Effector CD4-positive, alpha-beta T cell (primary cell): ENCODE measurements at places on chromosomes 2 and 18.

GRCh38 chr2:106537791-106538191 lies 50.6 kb downstream of the CD8B2 start:
- no peak for DNase-seq

- no peak for DNase-seq
These were observed 197.8 kb downstream of the SMAD7 start for GRCh38 chr18:48752928-48753327.

DNA sequence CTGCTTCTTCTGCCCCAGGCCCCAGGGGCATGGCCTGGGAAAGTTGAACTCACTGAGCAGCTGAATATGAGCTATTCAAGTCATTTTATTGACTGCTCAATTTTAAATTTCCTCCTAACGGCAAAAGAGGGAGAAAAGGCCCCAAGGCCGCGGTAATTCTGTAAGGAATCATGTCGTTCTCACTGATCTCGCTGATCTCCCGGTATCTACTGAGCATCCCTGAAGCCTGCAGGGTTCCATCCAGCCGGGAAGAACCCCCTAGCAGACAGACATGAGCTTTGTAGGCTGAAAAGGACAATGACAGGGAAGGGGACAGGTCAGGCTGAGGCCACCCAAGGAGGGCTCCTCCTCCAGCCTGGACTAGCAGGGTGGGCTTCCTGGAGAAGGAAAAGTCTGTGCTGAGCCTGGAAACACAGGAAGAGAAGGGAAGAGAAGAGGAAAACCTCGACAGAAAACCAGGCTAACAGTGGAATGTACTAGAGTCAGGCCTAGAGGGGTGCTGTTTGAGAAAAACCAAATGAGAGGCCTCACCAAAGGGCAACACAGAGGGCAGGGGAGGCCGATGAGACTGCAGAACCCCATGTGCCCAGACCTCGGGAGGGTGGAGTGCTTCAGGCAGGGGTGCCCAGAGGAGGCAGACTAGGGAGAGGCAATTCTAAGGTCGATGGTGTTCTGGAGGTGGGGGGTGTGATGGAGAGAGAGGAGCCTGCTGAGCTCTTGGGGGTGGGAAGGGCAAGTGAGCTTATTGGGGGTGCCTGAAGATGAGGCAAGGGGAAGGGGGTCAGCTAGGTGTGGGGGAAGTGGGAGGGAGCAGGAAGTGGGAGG lies 2.9 kb upstream of the NPPC start:
- no peak for DNase-seq

DNA sequence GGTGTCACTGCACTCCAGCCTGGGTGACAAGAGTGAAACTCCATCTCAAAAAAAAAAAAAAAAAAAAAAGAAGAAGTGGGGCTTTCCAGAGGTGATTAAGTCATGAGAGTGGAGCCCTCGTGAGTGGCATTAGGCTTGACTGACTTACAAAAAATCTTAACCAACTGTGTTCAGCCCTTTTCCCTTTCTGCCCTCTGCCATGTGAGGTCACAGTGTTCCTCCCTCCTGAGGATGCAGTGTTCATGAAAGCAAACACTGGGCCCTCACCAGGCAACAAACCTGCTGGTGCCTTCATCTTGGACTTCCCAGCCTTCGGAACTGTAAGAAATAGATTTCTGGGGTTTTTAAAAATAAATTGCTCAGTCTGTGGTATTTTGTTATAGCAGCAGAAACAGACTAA lies 37.0 kb upstream of the METTL21A start:
- DNase-seq: no peak

- DNase-seq: no peak
These were observed 63.2 kb downstream of the ZEB2 start for GRCh38 chr2:144456680-144457079.

DNA sequence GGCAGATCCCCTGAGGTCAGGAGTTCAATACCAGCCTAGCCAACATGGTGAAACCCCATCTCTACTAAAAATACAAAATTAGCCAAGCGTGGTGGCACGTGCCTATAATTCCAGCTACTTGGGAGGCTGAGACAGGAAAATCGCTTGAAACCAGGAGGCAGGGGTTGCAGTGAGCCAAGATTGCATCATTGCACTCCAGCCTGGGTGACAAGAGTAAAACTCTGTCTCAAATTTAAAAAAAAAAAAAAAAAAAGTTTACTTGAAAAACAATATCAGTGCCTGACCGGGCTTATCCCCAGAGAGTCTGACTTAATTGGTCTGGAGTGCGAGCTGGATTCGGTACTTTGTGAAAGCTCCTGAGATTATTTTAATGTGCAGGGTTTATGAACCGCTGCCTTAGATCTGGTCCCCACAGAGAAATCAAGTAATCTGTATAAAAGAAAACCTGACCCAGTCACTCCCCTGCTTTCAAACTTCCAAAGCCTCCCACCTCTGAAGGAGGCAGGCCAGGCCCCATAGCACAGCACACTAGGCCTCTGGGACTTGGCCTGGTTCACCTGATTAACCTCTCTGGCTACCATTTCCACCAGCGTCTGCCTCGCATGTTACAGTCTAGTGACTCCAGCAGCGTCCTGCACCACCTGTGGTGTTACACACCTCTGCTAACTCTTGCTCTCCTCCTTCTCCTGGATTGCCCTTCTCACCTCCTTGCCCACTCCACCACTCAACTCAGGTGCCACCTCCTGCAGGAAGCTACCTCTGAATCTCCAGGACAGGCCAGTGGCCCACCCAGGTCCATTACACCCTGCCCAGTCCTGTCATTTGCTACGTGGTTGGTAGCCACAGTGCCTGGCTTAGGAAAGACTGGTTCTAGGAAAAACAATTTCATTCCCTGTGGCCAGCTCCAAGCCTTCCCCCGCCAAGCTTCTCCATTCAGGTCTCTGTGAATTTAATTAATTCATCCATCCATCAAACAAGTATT lies 114.3 kb upstream of the PPP1CB start:
- no peak for DNase-seq

DNA sequence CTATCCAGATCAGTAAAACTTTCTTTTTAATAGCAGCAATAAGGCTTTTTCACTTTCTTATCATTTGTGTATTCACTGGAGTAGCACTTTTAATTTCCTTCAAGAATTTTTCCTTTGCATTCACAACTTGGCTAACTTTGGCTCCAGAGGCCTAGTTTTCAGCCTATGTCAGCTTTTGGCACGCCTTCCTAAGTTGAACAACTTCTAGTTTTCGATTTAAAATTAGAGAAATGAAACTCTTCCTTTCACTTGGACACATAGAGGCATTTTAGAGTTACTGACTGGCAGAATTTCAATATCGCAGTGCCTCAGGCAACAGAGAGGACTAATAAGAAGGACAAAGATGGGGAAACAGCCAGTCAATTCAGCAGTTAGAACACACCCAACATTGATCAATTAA lies 577.4 kb downstream of the DSC3 start:
- DNase-seq: no peak

DNA sequence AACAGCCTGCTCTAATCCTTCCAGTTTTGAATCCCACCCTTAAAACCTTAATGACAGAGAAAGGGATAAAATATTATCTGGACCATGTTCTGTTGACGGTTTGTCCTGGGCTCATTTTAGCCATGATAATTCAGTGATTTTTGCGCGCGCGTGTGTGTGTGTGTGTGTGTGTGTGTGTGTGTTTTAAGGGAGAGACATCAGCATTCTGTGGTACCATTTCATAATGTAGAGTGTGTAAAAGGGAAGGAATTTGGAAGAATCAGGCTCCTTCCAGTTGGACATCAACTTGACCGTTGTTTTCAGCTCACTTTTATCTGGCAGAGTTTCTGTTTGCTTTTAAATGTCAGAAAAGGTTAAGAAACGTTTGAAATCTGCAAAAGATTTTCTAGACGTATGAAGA lies 535.5 kb downstream of the TNS1 start:
- no peak for DNase-seq

- no peak for DNase-seq
These were observed 158.6 kb downstream of the MYT1L start for GRCh38 chr2:2172516-2172915.
